ENCODE measurements at places on chromosomes 5 and 9. TPM values are rescaled to one million over a fixed set of nuclear protein-coding genes. Genes with fewer than 3 reads are reported as not detected.

Gene FNBP1
- total RNA-seq = 34.9 TPM

Gene SLC25A2
- 0.22 TPM for total RNA-seq

Gene SOHLH1
- total RNA-seq = not detected

Gene C9orf50
- total RNA-seq = not detected

Gene STKLD1
- 0.58 TPM for total RNA-seq

Gene SLC28A3
- total RNA-seq = 0.06 TPM

Gene ARL15
- 39.1 TPM for total RNA-seq

Gene PCDHGA7
- 1.1 TPM for total RNA-seq

Gene TMEFF1
- total RNA-seq = 103 TPM

Gene CDC20B
- not detected for total RNA-seq

Gene PCDHB7
- 0.21 TPM for total RNA-seq

Gene EQTN
- 3.4 TPM for total RNA-seq

Gene OR1J1
- not detected for total RNA-seq

Gene G3BP1
- 212 TPM for total RNA-seq

Gene SPAG8
- 1.6 TPM for total RNA-seq

Gene TRPM3
- 37.2 TPM for total RNA-seq

Gene DROSHA
- total RNA-seq = 80.3 TPM

Gene GARIN3
- total RNA-seq = not detected

Gene PCAT7
- 19.9 TPM for total RNA-seq

Gene SPATA31E1
- not detected for total RNA-seq

Gene GRXCR2
- not detected for total RNA-seq

Gene HRH2
- 0.19 TPM for total RNA-seq

Gene CBY3
- total RNA-seq = not detected

Gene DELE1
- total RNA-seq = 86.5 TPM

Measured in neural progenitor cell (in vitro differentiated cells).